ENCODE measurements at places on chromosomes 6 and 20.

- DNase-seq, result no peak
These were observed 195.6 kb downstream of the FUT9 start for GRCh38 chr6:96211341-96211740.

GRCh38 chr6:107801173-107801886 lies 22.8 kb downstream of the SCML4 start:
- DNase-seq, result no peak

DNA sequence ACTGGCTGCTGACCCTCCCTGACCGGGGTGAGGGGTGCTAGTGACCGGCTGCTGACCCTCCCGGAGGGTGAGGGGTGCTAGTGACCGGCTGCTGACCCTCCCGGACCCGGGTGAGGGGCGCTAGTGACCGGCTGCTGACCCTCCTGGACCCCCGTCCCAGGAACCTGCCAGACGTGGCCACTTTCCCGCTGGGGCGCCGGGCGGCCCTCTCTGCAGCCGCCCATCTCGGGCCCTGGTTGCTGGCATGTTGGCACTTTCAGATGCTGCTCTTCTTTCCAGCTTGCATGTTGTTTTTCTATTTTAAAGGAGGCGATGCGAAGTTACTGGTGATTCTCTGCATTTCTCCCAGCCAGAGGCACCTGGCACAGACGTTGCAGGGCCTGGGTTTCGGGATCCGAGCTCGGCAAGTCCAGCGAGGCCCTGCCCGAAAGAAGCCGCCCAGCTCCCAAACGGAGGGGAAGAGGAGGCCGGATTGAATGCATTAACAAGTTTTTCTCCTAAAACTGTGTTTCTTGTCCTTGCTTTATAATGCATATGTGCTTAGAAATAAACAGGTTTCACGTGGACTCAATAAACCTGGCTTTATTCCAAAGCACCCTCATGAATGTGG lies 34.4 kb downstream of the FRMD1 start:
- DNase-seq, result no peak

DNA sequence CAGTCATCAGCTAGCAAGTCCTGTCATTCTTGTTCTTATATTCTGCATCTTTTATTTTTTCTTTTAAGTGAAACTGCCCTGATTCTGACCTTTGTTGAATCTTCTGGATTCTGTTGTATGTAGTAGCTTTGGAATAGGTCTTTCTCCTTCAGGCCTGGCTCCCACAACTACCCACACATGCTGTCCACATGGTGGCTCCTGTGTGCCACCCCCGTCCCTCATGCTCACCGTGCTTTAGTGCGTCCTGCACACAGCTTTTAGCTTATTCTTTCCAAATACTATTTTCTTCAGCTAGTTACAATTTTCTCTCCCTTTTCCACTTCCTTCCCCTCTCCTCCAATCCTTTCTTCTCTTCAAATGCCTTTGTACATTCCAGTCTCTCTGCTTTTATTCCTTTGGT lies 61.8 kb downstream of the CTNNBL1 start:
- DNase-seq, result no peak

GRCh38 chr20:59221049-59221706 lies 57.6 kb downstream of the ZNF831 start:
- DNase-seq, result no peak

DNA sequence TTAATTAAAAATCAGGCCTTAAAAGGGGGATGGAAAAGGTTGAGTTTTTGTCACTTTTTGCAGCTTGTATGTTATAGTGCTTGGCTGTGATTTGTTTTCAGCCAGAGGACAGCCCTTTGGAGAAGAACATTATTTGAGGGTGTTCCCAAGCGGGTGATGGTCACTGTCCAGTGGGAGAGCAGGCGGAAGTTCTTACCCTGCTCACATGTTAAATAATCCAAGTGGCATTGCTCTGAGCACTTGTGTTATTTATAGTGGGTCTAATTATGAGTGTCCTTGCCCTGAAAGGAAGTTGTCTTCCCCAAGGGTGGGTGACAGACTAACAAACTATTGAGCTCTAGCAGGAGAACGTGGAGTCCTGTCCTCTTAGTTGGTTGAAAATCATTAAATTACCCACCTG lies 49.5 kb downstream of the DOK5 start:
- DNase-seq, result no peak

DNA sequence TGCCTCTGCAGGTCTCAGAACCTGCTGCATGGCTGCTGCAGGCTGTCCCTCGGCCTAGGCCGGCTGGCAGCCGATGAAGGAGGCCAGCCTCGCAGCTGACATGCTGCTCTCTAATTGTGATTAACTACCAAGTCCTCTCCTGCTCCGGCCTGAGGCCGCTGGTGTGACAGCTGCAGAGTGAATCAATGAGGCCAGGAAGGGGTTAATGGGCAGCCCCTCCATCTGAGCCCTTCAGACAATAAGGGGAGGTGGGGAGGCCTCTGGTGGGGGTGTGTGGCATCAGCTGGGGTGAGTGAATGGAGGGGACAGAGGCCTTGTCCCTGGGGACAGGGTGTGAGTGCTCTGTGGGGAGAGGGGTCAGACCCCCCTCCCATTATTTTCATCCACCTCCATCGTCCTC lies 34.4 kb downstream of the SLC52A3 start:
- DNase-seq, result no peak

DNA sequence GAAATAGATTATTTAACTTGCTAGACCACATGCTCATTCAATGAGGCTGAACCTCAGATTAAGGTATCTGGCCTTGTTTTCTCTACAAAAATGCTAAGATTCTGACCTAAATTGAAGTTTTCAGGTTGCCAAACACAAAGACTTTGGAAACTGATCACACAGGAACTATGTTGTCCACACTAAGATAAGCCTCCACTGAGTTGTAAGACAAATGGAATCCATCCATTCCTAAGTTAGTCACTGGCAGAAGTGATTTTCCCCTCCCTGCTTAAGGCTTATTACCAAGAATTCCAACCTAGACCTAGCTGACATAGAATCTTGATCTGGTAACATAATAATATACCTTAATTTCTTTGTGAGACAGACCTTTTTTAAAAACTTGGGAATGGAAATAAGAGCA lies 608.1 kb downstream of the TENT5A start:
- no peak for DNase-seq

- no peak for DNase-seq
These were observed 40.4 kb downstream of the TFEB start for GRCh38 chr6:41694815-41695526.

GRCh38 chr6:81480139-81480538 lies 272.3 kb downstream of the TENT5A start:
- DNase-seq, result no peak

- DNase-seq, result no peak
These were observed 550 bp downstream of the PLAGL2 start for GRCh38 chr20:32206760-32207625.

DNA sequence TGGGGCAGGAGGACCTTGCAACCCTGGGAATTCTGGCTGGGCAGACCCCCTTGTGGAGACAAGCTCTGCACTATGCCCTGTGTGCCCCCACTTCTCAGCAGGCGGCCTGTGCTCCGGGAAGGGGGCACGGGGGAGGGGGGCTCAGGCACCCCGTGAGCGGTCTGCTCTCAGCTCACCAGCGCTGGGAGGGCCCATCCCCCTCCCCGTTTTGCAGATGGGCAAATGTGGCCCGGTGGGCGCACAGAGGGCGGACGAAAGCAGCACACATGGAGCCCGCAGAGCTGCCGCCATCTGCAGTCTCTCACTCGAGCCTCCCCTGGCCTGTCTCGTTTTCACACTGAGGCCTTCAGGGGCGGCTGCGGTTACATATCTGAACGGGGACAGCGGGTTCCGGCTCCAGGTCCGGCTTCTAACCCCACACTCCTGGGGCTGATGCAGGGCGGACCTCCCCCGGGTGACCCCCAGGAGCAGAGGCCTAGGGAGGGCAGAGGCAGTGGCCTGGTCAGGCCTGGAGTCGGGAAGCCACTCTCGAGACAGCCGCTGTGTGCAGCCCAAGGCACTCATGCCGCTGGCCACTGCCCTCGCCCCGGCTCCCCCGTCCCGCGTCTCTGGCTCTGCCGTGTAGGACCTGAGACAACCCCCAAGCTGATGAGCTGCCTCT lies 13.9 kb downstream of the CHRNA4 start:
- no peak for DNase-seq

DNA sequence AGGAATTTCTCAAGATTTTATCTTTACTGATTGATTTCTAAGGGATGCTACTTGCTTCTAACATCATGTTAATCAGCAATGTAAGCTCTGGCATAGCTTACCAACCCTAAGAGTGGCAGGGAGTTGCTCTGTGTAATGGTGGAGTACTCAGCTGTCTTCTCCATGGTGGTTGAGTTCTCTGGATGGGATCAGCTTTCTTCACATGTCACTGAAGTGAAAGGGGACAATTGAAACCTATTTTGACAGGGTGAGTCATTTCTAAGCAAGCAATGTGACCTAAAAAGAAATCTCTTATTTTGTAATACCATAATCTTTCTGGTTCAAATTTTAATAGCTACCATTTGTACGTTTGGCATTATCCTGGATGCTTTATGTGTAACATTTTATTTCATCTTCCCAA lies 430.4 kb downstream of the GJA1 start:
- DNase-seq, result no peak

- DNase-seq, result no peak
These were observed 721.2 kb downstream of the MAFB start for GRCh38 chr20:39967806-39968205.

- no peak for DNase-seq
These were observed 6.4 kb downstream of the C20orf96 start for GRCh38 chr20:284172-284571.

DNA sequence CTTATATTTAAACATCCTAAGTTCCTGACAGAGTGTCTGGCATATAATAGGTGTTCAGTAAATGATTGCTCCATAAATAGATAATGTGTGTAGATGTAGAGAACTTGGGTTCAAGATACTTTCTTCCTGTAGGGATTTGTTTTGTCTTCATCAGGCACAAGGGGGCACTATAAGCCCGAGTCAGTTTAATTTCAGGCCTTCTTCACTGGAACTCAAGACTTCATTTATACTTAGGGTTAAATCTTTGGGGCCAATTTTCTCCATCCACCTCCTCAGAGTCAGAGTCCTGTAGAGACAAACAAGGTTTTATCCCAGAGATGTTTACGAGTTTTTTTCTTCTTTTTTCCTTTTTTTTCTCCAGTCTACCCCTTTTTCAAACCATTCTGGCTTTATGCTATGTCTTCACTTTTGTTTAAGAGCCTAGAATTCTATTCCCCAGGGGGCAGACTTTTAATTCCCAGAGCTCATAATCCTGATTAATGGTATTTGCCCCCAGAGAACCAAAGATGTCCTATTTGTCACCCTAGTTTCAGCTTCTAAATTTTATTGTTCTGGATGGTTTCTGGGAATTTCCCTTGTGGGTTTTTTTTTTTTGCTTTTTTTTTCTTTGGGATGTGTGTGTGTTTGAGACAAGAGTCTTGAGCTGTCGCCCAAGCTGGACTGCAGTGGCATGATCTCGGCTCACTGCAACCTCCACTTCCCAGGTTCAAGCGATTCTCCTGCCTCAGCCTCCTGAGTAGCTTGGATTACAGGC lies 88.4 kb downstream of the HFE start:
- DNase-seq, result no peak

DNA sequence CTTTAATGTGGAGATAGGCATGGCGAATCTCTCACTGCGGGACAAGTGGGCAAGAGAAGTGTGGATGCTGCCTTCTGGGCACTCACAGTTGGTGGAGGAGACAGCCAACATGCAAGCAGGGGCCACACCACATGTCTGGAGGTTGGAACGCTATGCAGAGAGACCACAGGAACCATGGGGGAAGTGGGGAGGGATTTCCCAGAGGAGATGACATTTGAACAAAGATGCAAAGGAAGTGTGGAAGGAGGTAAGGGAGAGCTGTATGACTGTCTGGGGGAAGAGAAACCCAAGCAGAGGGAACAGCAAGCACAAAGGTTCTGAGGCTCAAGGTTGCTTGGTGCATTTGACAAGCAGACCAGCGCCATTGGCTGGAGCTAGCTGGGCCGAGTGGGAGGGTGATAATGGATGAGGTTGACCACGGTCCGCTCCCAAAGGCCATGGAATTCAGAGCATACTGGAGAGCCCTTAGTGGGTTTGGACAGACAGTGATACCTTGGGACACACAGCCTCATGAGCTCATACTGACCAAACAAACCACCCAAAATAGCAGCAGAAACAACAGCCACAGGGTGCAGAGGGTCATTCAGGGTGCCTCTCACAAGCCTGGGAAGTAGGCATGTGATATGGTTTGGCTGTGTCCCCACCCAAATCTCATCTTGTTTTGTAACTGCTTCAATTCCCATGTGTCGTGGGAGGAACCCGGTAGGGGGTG lies 7.6 kb upstream of the FAM110A start:
- no peak for DNase-seq

- no peak for DNase-seq
These were observed 694.3 kb upstream of the FLRT3 start for GRCh38 chr20:15031546-15032351.

DNA sequence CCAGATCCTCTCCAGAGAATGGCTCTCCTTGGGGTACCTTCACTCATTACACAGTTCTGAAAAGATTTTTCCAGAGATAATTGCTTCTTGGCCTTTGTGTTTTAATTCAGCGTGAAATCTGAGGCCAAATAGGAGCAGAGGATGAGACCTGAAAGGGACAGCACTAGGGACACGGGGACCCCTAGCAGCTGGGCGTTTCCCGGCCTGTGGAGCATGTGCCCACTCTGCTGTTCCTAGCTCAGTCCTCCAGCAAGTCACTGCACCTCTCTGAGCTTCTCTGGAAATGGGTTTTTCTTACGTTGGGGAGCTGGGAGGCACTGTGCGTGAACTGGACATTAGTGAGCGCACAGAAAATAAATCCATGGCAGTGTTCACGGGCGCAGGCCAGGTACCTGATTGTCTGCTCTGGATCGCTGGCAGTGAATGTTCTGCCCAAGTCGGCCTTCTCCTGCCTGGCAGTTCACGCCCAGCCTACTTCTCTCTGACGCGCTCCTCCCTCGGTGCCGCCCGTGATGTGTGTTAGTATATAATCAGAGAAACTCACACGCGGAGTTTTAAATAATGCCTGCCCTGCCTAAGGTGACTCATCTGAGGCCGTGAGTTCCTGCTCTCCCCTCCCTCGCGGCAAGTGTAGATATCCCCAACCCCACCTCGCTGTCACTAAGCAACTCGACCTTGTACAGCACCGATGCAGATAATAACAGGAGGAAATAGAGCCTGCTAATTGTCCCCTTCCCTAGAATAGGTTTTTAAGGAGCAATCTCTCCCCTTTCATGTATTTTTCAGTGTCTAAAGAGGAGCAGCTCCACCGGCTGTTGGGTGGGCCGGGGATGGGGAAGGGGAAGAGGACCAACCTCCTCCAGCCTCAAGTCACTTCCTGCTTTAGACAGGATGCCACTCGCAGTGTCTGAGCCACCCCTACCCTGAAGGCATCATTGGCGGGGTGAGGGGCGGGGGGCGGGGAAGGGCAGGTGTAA lies 2.7 kb upstream of the TUBB2A start:
- DNase-seq, result peak; percentile 47

GRCh38 chr6:153957394-153957793 lies 81.6 kb upstream of the OPRM1 start:
- DNase-seq, result no peak
